ENCODE measurements at places on chromosomes 11 and 22.
A peak's percentile ranks its signal among the peaks of the same experiment; 100 is the strongest.

DNA sequence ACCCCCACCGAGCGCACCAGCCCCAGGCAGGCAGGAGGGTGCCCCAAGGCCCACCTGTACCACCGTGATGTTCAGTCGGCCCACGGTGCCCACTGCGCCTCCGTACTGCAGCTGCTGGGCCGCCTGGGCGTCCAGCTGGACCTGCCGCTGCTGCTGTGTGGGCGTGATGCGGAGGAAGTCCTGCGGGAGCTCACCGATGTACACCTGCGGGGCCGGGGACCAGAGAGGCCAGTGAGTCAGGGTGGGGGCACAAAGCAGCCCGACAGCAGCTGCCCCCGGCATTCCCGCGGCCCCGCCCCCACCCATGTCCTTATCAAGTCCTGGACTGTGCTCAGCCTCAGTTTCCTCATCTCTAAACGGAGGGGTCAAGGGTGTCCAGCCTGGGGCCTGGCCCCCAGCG, 13.8 kb downstream of the TOLLIP start:
- no peak for DNase-seq

DNA sequence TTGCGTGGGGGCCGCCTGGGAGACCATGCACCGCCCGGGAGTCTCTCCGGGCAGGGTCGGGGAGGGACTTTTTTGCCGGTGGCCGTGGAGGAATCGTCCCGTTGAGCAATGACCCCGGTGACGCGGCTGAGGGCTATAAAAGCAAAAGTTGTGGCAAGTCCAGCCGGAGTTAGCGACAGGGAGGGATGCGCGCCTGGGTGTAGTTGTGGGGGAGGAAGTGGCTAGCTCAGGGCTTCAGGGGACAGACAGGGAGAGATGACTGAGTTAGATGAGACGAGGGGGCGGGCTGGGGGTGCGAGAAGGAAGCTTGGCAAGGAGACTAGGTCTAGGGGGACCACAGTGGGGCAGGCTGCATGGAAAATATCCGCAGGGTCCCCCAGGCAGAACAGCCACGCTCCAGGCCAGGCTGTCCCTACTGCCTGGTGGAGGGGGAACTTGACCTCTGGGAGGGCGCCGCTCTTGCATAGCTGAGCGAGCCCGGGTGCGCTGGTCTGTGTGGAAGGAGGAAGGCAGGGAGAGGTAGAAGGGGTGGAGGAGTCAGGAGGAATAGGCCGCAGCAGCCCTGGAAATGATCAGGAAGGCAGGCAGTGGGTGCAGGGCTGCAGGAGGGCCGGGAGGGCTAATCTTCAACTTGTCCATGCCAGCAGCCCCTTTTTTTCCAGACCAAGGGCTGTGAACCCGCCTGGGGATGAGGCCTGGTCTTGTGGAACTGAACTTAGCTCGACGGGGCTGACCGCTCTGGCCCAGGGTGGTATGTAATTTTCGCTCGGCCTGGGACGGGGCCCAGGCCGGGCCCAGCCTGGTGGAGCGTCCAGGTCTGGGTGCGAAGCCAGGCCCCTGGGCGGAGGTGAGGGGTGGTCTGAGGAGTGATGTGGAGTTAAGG, at the start of gene NEAT1:
TSS of gene NEAT1 (plus strand) at position 166 of the 883 bp plus-strand sequence.
- peak; percentile 74 for DNase-seq

DNA sequence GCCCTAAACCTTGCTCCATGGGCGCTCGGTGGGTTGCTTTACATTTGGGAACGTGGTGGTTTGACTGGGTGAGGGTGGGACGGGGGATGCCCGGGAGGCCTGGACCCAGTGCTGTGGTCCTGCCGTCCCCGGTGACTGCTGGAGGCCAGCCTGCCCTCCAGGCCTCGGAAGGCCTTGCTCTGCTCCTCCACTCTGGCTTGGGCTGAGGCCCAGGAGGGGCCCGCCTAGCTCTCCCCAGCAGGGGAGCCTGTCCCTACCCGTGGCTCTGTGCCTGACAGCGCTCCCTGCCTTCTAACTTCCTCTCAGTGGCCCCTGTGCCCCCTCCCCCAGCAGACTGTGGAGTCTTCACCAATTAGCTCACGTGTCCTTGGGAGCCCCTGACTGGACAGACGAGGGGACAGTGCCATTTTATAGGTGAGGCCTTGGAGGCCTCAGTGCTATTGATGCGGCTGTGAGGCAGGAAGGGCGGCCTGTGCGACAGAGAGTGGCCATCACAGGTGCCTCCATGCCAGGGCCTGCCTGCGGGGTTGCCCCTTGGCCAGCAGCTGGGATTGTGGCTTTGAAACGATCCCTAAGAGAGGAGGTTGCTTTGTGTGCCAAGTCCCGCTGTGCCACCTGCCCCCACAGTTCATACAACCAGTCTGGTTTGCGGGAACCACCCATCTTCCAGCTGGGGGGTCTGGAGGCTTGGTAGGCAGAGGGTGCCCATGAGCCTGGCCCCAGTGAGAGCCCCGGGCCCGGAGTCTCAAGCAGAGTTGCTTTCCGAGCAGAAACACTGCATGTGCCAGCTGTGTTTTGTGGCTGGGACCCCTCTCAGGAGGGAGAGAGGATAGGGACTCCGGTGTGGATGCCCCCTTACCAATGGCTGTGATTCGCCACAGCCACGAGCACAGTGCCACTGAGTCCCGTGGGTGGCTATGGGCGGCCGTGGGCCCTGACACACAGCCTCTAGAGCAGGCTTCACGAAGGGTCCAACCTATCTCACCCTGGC, 17.7 kb downstream of the TPCN2 start:
- DNase-seq: no peak

GRCh38 chr11:64778223-64778472, 194 bp downstream of the SF1 start:
- DNase-seq: no peak

- no peak for DNase-seq
These were observed 88.1 kb downstream of the GALNT18 start for GRCh38 chr11:11533751-11534150.

GRCh38 chr11:17572359-17572690, 25.3 kb downstream of the OTOG start:
- no peak for DNase-seq

GRCh38 chr22:35921777-35922176, 106.8 kb downstream of the RBFOX2 start:
- no peak for DNase-seq

DNA sequence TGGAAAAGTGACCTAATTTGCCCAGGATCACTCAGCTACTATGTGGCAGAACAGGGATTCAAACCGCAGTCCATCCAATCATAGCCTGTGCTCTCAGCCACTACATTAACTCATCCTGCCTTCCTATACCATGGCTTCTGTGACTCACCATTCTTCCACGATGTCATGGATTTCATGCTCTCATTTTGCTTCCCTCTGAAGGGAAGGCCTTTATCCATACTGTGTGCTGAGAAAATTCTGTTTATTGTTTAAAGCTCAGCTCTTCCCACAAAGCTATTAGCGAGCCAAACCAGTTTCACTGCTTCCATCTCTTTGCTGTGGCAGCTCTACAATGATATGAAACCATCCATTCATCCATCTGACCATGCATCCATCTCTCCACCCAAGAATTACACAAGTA, 289.9 kb downstream of the TENM4 start:
- DNase-seq: no peak
